Natural killer cell treated with Interleukin-12 subunit alpha and Interleukin-12 subunit beta and Interleukin-15 and Interleukin-18, amount 100 ng/mL, for 72 hours (primary cell): ENCODE measurements at places on chromosomes 4 and X. TPM values are rescaled to one million over a fixed set of nuclear protein-coding genes. Genes with fewer than 3 reads are reported as not detected.

The NKX6-1 gene
- total RNA-seq = not detected

The EMCN gene
- not detected for total RNA-seq

DNA sequence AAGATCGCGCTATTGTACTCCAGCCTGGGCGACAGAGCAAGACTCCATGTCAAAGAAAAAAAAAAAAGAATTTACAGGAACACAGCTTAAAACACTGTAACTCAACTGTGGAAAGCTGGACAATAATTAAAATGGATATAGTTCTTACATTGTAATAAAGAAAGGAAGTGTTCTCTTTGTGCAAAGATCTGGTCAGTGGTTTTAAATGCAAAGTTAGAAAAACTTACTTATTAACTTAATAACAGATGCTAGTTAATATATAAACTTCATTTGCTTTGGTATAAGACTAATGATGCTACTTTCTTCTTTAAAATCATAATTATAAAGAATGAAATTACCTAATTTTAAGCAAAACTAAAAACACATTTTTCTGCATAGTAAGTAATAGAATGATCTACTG, 2024.1 kb upstream of the TENM3 start:
- no peak for DNase-seq
- no peaks in the 10 kb centered on the region for H3K4me1 ChIP-seq
- no peak overlapping the region for H3K4me3 ChIP-seq
- H3K36me3 ChIP-seq = no peaks in the 10 kb centered on the region
- no peaks in the 10 kb centered on the region for H3K27me3 ChIP-seq

DNA sequence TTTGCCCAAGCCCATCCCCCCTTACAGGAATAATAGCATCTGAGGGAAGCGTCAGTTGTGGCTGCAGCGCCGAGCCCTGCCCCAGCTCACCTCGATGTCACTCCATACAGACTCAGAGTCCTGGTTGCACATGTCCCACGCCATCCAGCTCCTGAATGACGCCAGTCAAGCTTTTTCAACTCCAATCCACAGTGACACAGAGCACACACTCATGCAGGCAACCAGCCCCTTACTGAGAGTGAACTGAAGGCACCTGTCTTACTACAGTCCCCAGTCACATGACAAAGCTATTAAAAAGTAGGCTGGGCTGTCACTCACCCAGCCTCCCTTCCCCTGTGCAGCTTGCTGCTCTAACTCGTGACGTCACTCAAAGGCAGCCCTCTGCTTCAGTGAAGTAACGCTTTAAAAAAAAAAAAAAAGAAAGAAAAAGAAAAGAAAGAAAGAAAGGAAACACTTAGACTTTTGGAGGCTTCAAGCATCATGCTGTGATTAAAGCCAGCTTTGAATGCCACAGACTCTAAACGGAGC, at the start of gene PPARGC1A:
Gene PPARGC1A, minus strand, starts transcription at position 234 of the 528 bp plus-strand sequence. Its CDS starts 90 bp downstream, at position 144.
- no peaks in the 10 kb centered on the region for H3K27me3 ChIP-seq
- no peak within 1 kb of the TSS for H3K27ac ChIP-seq
- no peak for DNase-seq
- no peaks in the 10 kb centered on the region for H3K36me3 ChIP-seq

DNA sequence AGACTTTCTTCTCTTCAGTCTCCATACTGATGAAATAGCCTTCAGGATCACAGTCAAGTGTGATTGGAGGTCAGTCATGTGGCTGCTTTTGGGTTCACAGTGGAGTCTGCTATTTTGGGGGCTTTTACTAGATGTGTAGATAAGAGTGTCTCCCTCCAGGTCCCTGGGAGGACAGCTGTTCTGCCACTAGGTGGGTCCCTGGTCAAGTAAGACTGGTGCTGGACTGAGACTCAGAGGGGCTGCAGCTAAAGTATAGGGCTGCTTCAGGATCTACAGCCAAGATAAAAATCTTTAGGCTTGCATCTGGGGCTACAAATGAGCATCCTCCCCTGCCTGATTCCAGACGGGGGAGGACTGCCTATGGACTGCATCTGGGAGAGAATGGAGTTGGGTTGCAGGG, 200.7 kb upstream of the ANKRD50 start:
- H3K27ac ChIP-seq = no peak overlapping the region
- peaks cover 10% of the 10 kb centered on the region for H3K36me3 ChIP-seq
- no peaks in the 10 kb centered on the region for H3K4me1 ChIP-seq
- no peaks in the 10 kb centered on the region for H3K27me3 ChIP-seq
- DNase-seq = no peak
- H3K4me3 ChIP-seq = no peak overlapping the region

DNA sequence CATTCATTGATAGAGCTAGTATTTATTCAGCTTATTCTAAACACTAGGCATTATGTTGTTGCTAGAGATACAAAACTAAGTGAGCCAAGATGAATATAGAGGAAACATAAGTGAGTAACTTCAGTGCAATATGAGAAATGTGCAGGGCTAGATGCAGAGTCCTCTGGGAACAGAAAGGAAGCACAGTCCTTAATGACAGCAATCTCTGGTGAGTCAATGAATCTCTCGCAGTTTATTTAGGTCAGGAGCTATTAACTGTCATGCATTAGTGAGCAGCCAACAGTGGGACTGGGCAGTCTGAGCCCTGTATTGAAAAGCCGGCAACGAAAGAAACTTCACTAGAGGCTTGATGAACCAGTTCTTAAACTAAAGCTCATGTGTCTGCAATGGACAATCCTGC, 598.1 kb upstream of the MAGEB2 start:
- no peak overlapping the region for H3K27ac ChIP-seq
- H3K36me3 ChIP-seq = no peaks in the 10 kb centered on the region
- DNase-seq = no peak
- no peaks in the 10 kb centered on the region for H3K4me1 ChIP-seq
- H3K27me3 ChIP-seq = no peaks in the 10 kb centered on the region

GRCh38 chrX:120781403-120781802, 94.3 kb downstream of the CT47B1 start:
- no peak overlapping the region for H3K27ac ChIP-seq
- no peaks in the 10 kb centered on the region for H3K4me1 ChIP-seq
- H3K27me3 ChIP-seq = no peaks in the 10 kb centered on the region
- DNase-seq = no peak
- H3K4me3 ChIP-seq = no peak overlapping the region

The UGT2B11 gene
- not detected for total RNA-seq

- peaks cover 1% of the 10 kb centered on the region for H3K4me1 ChIP-seq
- H3K27me3 ChIP-seq = no peaks in the 10 kb centered on the region
- H3K4me3 ChIP-seq = no peak overlapping the region
- no peak for DNase-seq
- H3K36me3 ChIP-seq = peaks cover 2% of the 10 kb centered on the region
Observed at GRCh38 chrX:2445662-2446623, 54.8 kb downstream of the DHRSX start.

DNA sequence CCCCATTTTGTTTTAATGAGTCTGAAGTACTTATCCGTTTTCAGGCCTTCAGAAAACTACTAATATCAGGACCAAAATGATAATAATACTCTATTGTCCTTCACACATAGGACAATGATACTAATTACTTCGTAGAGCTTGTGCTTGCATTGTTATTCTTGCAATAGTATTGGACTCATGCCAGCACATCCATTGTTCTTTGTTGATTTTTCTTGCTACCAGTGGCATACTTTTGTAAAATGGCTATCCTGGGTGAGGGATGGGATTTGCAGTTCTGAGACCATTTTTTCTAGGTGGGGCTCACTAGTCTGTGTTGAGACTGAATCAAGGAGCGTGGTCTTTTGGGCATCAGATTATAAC, 195.3 kb downstream of the MAML3 start:
- H3K27me3 ChIP-seq = peaks cover 46% of the 10 kb centered on the region
- no peaks in the 10 kb centered on the region for H3K4me1 ChIP-seq
- H3K27ac ChIP-seq = no peak overlapping the region
- no peaks in the 10 kb centered on the region for H3K36me3 ChIP-seq

The BEND2 gene
- not detected for total RNA-seq

The SCARB2 gene
- total RNA-seq = 13.9 TPM

The LRAT gene
- total RNA-seq = not detected

The KLHL4 gene
- not detected for total RNA-seq

The FAM9C gene
- not detected for total RNA-seq

DNA sequence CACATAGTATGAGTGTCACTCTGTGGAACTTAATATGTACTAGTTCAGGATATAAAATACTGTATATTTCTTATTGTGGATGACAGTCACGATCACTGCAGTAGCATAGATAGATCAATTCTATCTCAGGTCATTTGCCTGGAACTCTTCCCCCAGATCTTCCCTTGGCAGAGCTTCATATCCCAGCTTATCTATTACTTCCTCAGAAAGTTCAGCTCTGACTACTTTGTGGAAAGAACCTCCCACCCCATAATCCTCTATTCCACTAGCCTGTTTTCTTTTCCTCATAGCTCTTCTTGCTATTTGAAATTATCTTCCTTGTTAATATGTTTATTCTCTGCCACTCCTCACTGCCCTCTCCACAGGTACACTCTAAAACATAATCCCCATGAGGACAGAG, 10.9 kb downstream of the FAM241A start:
- H3K4me3 ChIP-seq = no peak overlapping the region
- H3K36me3 ChIP-seq = peaks cover 24% of the 10 kb centered on the region
- H3K4me1 ChIP-seq = peaks cover 18% of the 10 kb centered on the region
- peaks cover 9% of the 10 kb centered on the region for H3K27me3 ChIP-seq

GRCh38 chr4:10721616-10722015, 37.0 kb upstream of the CLNK start:
- peak overlapping the region; percentile 31 for H3K4me3 ChIP-seq
- H3K27ac ChIP-seq = peak overlapping the region; percentile 30
- peaks cover 18% of the 10 kb centered on the region for H3K4me1 ChIP-seq
- H3K36me3 ChIP-seq = peaks cover 5% of the 10 kb centered on the region
- peaks cover 2% of the 10 kb centered on the region for H3K27me3 ChIP-seq
- DNase-seq = no peak

DNA sequence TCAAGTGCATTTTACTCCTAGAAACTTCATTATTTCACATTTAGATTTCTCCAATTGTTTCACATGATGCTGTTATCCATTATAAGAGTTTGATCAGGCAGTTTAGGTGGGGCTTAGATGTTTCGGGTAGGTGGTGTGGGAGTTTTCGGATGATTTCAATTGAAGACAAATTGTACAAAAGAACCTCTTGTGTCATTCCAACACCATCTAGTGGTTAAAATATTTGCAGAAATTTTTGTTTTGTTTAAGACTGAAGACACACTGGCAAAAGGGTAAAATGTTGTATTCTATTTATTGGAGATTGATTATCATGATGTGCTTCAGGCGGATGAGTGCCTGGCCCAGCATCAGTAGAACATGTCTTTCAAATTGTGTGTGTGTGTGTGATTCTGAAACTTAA, 212.7 kb downstream of the SH3BGRL start:
- H3K36me3 ChIP-seq = no peaks in the 10 kb centered on the region
- no peak for DNase-seq
- H3K27ac ChIP-seq = no peak overlapping the region
- no peaks in the 10 kb centered on the region for H3K4me1 ChIP-seq
- H3K4me3 ChIP-seq = no peak overlapping the region

The PDZD4 gene
- 2.2 TPM for total RNA-seq

GRCh38 chr4:121633653-121634052, 63.1 kb downstream of the ANXA5 start:
- H3K36me3 ChIP-seq = no peaks in the 10 kb centered on the region
- no peak overlapping the region for H3K4me3 ChIP-seq
- peaks cover 51% of the 10 kb centered on the region for H3K27me3 ChIP-seq
- H3K4me1 ChIP-seq = no peaks in the 10 kb centered on the region

The SERPINA7 gene
- not detected for total RNA-seq

DNA sequence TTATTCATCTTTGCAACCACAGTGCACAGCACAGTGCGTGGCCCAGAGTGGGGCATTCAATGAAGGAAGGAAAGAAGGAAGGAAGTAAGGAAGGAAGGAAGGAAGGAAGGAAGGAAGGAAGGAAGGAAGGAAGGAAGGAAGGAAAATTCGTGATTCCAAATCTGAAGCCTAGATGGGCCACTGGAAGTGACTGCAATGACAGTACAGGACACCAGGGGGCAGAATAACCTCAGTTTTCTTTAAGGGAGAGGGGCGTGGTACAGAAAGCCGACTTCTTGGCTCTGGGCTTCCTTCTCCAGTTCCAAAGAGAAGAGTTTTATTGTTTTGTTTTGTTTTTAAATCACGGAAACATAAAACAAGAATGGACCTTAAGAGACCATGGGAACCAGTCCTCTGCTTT, 47.8 kb downstream of the APLN start:
- H3K27me3 ChIP-seq = no peaks in the 10 kb centered on the region
- peaks cover 6% of the 10 kb centered on the region for H3K4me1 ChIP-seq
- no peaks in the 10 kb centered on the region for H3K36me3 ChIP-seq
- H3K4me3 ChIP-seq = no peak overlapping the region
- H3K27ac ChIP-seq = no peak overlapping the region

DNA sequence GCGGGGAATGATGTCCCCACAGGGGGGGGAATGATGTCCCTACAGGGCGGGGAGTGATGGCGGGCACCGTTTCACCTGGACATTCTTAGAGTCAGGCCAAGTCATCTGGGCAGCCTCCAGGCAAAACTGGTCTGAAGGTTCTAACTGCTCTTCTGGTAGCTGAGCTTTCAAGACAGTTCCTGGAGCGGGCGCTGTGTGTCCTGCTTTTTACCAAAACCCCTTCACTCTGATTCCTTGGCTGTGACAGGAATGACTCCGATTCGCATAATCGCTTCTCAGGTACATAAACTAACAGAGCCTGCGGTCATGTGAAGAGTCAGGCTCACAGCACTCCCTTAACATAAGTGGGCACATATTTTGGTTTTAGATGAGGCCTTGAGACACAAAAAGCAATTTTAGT, 836.0 kb downstream of the TRIML1 start:
- DNase-seq = no peak
- H3K36me3 ChIP-seq = peaks cover 5% of the 10 kb centered on the region
- H3K27me3 ChIP-seq = no peaks in the 10 kb centered on the region
- H3K4me1 ChIP-seq = no peaks in the 10 kb centered on the region
- no peak overlapping the region for H3K4me3 ChIP-seq

- DNase-seq = no peak
- H3K4me1 ChIP-seq = peaks cover 3% of the 10 kb centered on the region
- H3K27me3 ChIP-seq = peaks cover 10% of the 10 kb centered on the region
- H3K27ac ChIP-seq = no peak overlapping the region
- H3K36me3 ChIP-seq = peaks cover 2% of the 10 kb centered on the region
Observed at GRCh38 chr4:74875451-74875850, 57.5 kb upstream of the PARM1 start.
